Activated naive CD8-positive, alpha-beta T cell treated with anti-CD3 and anti-CD28 coated beads, Interleukin-2, amount 50 U/mL, for 16 hours (primary cell): ENCODE measurements at places on chromosomes 11 and 22.

DNA sequence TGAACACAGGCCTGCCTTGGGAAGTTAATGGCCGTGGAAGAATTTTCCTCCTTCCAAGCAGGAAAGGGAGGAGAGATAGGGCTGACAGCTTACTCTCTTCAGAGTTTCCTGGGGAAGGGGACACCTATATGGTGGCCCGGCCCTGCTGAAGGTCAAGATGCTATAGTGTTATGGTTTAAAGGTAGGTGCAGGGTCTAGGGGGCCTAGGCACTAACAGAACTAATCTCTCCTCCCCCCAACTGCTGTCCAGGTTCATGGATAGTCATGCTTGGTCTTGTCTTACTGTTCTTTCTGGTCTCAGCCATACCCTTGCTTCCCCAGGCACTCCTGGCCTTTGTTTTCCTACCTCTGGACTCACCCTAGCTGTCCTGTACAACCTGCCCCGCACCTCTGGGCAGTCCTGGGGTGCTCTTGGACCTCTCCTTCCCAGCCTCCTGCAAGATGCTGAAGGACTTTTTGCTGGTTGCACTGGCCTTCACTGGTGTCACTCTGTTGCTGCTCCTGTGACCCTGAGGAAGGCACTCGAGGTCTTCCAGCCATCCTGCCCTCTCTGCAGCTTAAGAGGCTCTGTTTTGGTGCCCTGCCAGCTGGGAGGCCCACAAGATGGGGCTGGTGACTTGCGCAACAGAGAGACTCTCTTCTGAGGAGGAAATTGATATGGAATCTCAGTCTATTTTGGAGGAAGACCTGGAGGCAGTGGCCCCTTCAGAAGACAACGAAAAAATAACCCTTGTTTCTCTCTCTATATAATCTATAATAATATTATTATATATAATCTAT, 17.9 kb downstream of the SEC14L3 start:
- no peak for DNase-seq

- no peak for DNase-seq
These were observed 364.1 kb upstream of the PITPNB start for GRCh38 chr22:28283068-28283654.

DNA sequence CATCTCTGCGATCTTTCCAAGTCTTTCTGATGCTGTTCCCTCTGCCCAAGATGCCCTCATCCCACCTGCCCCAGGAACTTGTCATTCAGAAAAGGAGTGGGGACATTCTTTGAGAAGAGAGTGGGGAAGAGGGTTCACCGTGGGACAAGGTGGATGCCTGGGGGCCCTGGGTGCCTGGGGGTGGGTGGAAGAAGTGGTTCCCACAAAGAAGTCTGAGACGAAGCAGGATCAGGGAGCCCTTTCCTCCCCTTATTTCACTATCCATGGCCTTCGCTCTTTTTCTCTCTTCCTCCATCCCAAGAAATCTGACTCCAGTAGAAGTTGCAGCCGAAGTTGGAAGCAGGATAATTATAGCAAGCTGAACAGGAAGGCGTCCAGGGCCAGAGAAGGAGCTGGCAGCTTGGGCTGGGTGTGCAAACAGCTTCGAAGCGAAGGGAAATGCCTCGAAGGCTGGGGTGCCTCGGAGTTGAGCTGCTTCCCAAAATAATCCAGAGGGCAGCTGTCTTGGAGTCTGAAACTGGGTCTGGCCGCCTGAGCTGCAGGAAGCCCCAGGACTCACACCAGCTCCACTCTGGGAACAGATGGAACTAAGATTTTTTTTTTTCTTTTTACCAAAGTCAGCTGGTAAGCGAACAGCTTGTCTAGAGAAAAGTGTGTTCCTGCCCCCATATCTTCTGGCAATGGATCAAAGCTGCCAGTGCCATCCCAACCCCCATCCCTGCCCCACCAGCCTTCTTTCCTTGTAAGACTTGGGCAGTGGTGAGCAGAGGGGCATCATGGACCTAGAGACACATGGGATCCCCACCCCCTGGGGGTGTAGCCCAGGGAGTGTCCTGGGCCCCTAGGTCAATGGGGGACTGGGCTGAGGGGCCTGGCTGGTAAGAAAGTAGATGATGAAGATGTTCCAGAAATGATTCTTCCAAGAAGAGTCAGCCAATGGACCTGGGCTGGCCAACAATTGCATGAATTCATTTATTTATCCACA, 31.5 kb downstream of the PARVG start:
- DNase-seq, result no peak

DNA sequence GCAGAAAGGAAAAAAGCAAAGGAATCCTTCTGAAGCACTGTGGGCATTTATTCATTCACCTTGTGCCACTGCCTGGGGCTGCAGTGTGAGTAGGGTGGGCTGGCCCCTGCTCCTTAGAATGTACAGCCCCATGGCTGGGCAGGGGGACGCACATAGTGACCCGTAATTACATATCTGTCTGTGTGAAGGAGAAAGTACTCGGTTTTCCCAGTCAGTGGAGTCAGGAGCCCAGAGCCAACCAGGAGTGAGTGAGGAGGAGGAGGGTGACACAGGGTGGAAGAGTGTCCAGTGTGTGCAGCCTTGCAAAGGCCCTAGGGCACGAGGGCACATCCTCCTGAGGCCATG, 91.9 kb downstream of the CDKN1C start:
- no peak for DNase-seq

- DNase-seq, result no peak
These were observed 27.6 kb upstream of the CD44 start for GRCh38 chr11:35111161-35112055.

- no peak for DNase-seq
These were observed 468.5 kb upstream of the FAT3 start for GRCh38 chr11:91755951-91756707.

GRCh38 chr11:130043575-130043974, 26.1 kb upstream of the APLP2 start:
- no peak for DNase-seq
